ENCODE measurements at places on chromosomes 7 and 10. TPM values are rescaled to one million over a fixed set of nuclear protein-coding genes. Genes with fewer than 3 reads are reported as not detected.

The MAT1A gene
- 1.1 TPM for total RNA-seq

The CLCN1 gene
- 0.35 TPM for total RNA-seq

The ASB13 gene
- 47.7 TPM for total RNA-seq

The OR2A7 gene
- 12.3 TPM for total RNA-seq

The ZNF655 gene
- total RNA-seq = 66.8 TPM

The LRRN3 gene
- total RNA-seq = 1.1 TPM

The ATP6V0A4 gene
- total RNA-seq = 30.5 TPM

The EVX1 gene
- total RNA-seq = not detected

The LLCFC1 gene
- total RNA-seq = not detected

The IFIT1B gene
- not detected for total RNA-seq

The TBL2 gene
- total RNA-seq = 33.6 TPM

The ODAD2 gene
- 0.44 TPM for total RNA-seq

The OR6B1 gene
- total RNA-seq = not detected

The IKZF1 gene
- 36.8 TPM for total RNA-seq

The CCNJ gene
- total RNA-seq = 6.2 TPM

The ZNF365 gene
- total RNA-seq = 1.0 TPM

The CNPY1 gene
- not detected for total RNA-seq

The A1CF gene
- total RNA-seq = 3.7 TPM

The GPER1 gene
- 5.2 TPM for total RNA-seq

Data from kidney (tissue), 22 donors.